ENCODE measurements at places on chromosomes 16 and 17. TPM values are rescaled to one million over a fixed set of nuclear protein-coding genes. Genes with fewer than 3 reads are reported as not detected.

The MT1M gene
- total RNA-seq, result 18.8 TPM

The CA5A gene
- total RNA-seq, result not detected

The SRCAP gene
- 82.3 TPM for total RNA-seq

The DLX4 gene
- total RNA-seq, result 1.1 TPM

The SULT1A2 gene
- total RNA-seq, result 2.9 TPM

The C16orf92 gene
- total RNA-seq, result not detected
